Activated effector memory CD4-positive, alpha-beta T cell treated with Interleukin-2 at 50 U/mL for 16 hours (primary cell): ENCODE measurements at places on chromosomes 1 and 21.

DNA sequence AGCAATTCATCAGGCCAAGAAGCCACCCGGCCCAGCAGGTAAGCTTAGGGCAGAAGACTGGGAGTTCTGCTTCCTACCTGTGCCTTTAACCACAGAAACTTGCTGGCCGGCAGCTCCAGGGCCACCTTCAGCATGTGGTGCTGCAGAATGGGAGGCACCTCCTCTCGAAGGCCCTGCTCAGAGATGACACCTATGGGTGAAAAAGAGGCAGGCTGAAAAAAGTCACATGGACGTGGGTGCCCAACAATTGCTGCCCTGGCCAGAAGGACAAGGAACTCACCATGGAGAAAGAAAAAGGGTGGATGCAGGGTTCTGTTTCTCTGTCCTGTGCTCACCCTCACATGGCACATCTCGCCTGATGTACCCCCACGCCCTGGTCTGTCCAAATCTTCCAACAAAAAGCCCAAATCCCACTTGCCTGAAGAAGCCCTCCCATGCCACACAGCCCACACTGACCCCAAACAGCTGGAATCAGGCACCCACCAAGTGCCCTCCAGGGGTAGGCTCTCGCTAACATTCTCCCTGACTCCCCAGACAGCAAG, 33.0 kb downstream of the URB1 start:
- no peak for DNase-seq

- no peak for DNase-seq
These were observed 14.8 kb downstream of the PDC start for GRCh38 chr1:186446152-186446551.

DNA sequence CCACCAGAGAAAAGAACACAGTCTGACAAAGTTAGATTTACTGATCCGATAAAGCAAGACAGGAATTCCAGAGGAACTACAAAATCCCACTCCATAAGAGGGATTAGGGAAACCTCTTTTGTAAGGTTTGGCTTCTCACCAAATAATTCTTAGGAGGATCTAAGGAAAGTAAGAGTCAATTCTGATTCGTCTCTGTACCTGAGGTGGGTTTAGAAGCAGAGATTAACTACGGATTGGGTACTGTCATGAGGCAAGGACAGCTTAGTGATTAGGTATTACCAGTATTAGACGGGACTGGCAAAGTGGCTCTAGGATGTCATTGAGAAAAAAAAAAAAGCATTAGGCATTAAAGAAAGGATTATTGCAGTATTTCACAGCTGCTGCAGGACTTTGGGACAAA, 371.7 kb upstream of the BRINP3 start:
- DNase-seq, result no peak

GRCh38 chr1:228311091-228311490, 95.5 kb downstream of the TRIM11 start:
- no peak for DNase-seq

DNA sequence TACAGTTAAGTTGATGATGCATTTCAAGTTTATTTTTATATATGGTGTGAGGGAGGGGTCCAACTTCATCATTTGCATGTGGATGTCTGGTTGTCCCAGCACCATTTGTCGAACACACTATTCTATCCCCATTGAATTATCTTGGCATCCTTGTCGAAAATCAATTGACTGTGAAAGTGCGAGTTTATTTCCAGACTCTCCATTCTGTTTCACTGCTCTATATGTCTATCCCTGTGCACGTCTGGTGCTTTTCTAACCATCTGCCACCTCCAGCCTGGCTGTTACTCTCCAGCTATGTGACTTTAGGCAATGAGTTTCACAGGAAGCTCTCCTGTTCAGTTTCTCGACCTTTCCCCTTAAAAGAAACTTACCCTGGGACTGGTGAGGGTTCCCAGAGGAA, 137.1 kb upstream of the KLHDC7A start:
- no peak for DNase-seq

GRCh38 chr1:114803001-114803400, 22.5 kb upstream of the SIKE1 start:
- no peak for DNase-seq

DNA sequence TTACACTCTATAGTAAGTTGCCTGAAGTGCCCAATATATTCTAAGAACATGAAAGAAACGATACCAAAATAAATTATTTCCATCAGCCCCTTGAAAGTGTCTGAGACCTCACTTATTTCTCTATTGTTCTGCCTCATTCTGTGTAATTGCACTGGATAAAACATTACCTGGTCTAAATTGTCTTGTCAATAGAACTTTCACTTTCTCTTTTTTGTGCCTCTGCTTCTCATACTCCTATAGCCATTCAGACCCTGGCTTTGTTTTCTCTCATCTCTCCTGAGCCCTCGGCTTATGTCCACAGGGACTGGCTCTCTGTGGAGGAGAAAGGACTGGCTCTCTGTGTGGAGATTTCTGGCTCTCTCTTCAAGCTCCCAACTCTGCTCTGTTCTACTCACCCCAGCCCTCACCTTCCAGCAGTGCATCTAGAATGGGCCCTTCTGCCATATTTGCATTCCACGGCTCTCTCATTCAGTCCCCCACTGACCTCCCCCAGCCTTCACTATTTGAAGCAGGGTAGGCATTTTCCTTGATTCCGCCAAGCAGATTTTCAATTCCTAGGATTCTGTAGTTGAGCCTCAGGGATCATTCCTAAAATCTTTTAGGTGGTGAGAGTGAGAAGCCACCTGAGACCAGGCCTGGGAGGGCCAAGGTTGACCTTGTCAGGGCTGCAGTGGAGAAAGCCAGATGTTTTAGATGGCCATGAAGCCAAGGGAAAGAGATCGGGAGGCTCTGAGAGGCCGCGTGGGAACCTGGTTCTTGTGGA, 15.9 kb upstream of the GALNT2 start:
- no peak for DNase-seq

DNA sequence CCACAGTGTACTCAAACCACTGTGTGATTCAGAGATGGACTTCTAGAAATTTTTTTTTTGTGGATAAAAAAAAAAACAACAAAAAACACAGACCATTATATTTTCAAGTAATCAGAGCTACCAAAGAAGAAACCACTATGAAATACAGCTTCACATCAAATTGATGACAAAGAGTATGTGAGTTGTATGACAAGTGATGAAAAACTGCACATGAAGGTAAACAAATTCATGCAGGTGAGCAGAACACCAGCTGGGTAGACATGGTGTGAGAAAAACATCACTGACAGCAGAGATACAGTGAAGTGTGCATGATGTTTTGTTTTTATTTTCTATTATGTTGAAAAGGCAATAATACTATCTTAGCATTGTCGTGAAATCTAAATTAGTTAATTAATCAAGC, 8.0 kb upstream of the PTPRC start:
- no peak for DNase-seq

GRCh38 chr1:28804071-28804470, 7.9 kb upstream of the OPRD1 start:
- no peak for DNase-seq
